ENCODE measurements at places on chromosomes 1 and 21.
A peak's percentile ranks its signal among the peaks of the same experiment; 100 is the strongest.

DNA sequence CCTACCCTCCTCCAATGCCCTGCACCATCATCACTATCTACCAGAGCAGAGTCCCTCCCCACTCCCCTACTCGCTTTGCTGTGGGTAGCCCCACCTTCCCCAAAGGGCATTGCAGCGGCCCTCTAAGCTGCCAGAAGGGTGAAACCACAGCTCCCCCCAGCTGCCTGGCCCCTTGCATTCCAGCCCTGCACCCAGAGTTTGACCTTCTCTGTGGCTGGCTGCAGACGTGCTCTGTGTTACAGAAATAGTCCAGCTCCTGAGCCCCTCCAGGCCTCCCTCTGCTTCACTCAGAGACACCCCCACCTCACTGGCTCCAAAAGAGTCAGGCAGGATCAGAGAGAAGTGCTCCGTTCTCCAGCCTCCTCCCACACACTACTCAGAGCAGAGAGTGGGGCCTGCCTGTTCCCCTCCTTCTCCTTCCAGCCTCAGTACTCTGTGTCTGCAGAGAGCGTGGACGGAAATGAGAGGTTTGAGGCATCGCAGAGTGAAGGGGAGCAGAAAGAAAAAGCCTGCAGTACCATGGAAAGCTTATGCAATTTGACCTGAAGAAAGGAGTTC, 63.2 kb downstream of the PLEKHA6 start:
- peak; percentile 64 for DNase-seq

GRCh38 chr1:178706432-178706831, 18.6 kb upstream of the RALGPS2 start:
- DNase-seq = no peak

GRCh38 chr1:205030241-205030640, 12.8 kb upstream of the CNTN2 start:
- no peak for DNase-seq

DNA sequence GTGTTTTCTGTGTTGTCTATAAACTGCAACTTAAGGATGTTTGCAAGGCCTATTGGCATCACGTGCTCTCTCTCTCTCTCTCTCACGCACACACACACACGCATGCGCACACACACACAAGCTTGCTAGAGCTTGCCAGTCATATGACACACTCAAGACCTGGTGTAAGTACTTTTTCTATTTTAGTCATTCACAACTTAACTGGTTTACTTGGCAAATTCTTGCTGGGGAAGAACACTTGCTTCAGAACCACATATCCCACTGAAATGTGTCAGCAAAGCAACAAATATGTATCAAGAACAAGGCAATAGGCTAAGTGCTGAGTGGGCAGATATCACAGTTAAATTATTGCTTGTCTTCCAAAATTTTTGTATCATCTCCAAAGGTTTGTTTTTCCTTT, 107.8 kb downstream of the DISC1 start:
- DNase-seq = no peak
